Activated CD4-positive, alpha-beta T cell treated with anti-CD3 and anti-CD28 coated beads, Interleukin-2, amount 10 ng/mL, durations not matched to agents 7 days and 5 days (primary cell): ENCODE measurements at places on chromosomes 4 and X. TPM values are rescaled to one million over a fixed set of nuclear protein-coding genes. Genes with fewer than 3 reads are reported as not detected.

Gene TMEM150C
- total RNA-seq = not detected

DNA sequence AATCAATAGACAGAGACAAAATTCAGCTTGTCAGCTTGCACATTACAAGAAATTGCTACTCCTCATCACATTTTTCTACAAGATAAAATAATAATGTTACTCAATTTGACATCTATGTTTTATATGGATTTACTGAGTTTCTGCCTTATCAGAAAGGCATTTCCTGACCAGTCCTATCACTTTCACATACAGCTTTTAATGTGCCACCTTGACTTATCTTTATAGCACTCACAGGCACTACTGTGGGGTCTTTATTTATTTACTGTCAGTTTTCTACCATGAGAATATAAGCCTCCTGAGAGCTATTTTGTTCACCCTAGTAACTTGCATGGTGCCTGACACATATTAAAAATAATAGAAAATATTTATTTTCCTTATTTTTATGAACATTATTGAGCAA lies 6.0 kb downstream of the NDST4 start:
- H3K4me3 ChIP-seq = no peak overlapping the region
- no peaks in the 10 kb centered on the region for H3K27me3 ChIP-seq
- H3K4me1 ChIP-seq = no peaks in the 10 kb centered on the region
- H3K36me3 ChIP-seq = no peaks in the 10 kb centered on the region
- DNase-seq = no peak
- no peak overlapping the region for H3K27ac ChIP-seq

DNA sequence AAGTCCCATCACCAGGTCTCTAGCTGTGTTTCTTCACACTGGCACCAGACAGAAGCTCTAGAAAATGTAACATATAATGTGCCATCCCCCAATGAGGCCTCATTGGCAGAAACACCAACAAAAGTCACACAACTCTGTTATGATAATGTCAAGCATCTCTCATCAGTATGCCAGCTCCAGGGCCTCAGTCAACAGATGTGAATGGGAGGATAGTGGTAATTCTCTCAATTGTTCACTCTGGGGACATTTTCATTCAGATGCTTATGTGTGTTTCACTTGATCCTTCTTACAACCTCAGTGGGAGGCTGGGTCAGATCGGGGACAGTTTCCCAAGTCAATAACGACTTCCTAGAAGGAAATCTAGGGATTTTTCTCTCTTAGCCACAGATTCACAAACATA lies 57.5 kb upstream of the SCOC start:
- H3K4me3 ChIP-seq = no peak overlapping the region
- H3K27me3 ChIP-seq = peaks cover 8% of the 10 kb centered on the region
- no peaks in the 10 kb centered on the region for H3K4me1 ChIP-seq

DNA sequence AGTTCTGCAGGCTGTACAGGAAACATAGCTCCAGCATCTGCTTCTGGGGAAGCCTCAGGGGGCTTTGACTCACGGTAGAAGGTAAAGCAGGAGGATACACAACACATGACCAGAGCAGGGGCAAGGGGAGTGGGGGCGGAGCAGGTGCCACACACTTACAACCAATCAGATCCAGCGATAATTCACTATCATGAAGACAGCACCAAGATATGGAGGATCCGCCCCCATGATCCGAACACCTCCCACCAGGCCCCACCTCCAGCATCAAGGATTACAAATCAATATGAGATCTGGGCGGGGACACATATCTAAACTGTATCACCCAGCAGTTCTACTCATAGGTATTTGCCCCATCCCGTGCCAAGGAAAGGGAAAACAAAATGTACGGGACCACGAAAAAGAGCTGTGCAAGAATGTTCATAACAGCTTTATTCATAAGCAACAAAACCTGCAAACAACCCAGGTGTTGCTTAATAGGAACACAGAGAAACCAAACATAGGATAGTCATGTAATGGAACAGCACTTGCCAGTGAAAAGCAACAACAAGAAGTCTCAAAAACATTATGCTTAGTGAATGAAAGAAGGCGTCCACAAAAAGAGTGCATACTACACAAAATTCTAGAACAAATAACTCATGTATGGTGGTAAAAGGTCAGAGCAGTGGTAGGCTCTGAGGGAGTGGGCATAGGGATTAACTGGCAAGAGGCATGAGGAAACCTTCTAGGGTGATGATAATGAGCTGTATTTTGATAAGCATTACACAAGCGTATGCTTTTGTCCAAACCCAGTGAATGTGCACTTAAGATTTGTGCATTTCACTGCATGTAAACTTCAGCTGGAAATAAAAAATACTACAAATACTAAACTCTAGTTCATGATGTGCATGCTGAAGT lies 130.9 kb upstream of the FAM9B start:
- peaks cover 2% of the 10 kb centered on the region for H3K27me3 ChIP-seq
- peaks cover 25% of the 10 kb centered on the region for H3K4me1 ChIP-seq
- peak overlapping the region; percentile 39 for H3K27ac ChIP-seq

DNA sequence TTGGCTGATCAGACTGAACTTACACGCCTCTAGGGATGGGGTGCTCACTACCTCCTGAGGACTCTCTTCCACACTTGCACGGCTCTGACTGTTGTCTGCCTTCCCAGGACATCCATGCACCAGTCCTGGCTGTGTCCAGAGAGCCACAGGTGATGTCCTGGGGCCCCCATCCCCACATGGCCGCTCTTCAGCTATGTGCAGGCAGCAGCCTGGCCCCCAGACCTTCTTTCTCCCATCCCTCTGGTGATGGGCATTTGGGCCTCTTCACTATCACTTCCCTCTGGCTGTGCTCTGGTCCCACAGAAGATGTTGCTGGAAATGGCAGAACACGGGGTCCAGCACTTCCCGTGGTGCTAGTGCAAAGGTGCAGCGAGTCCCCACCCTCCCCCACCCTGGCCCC lies 40.9 kb upstream of the HMX1 start:
- no peak overlapping the region for H3K4me3 ChIP-seq
- H3K36me3 ChIP-seq = no peaks in the 10 kb centered on the region

GRCh38 chrX:14872355-14872754 lies 514 bp downstream of the FANCB start:
- peak overlapping the region; percentile 81 for H3K4me3 ChIP-seq
- no peak for DNase-seq
- peak overlapping the region; percentile 92 for H3K27ac ChIP-seq
- H3K36me3 ChIP-seq = peaks cover 22% of the 10 kb centered on the region
- peaks cover 32% of the 10 kb centered on the region for H3K4me1 ChIP-seq

- peak overlapping the region; percentile 87 for H3K27ac ChIP-seq
- H3K4me3 ChIP-seq = peak overlapping the region; percentile 84
- H3K36me3 ChIP-seq = peaks cover 15% of the 10 kb centered on the region
- peak; percentile 20 for DNase-seq
- H3K4me1 ChIP-seq = peaks cover 64% of the 10 kb centered on the region
Measured at GRCh38 chr4:56655627-56656345, 25.3 kb downstream of the HOPX start.

- no peak for DNase-seq
- no peaks in the 10 kb centered on the region for H3K4me1 ChIP-seq
- no peaks in the 10 kb centered on the region for H3K36me3 ChIP-seq
- no peak overlapping the region for H3K4me3 ChIP-seq
- H3K27me3 ChIP-seq = no peaks in the 10 kb centered on the region
Measured at GRCh38 chr4:132934911-132935310, 214.2 kb upstream of the PCDH10 start.

DNA sequence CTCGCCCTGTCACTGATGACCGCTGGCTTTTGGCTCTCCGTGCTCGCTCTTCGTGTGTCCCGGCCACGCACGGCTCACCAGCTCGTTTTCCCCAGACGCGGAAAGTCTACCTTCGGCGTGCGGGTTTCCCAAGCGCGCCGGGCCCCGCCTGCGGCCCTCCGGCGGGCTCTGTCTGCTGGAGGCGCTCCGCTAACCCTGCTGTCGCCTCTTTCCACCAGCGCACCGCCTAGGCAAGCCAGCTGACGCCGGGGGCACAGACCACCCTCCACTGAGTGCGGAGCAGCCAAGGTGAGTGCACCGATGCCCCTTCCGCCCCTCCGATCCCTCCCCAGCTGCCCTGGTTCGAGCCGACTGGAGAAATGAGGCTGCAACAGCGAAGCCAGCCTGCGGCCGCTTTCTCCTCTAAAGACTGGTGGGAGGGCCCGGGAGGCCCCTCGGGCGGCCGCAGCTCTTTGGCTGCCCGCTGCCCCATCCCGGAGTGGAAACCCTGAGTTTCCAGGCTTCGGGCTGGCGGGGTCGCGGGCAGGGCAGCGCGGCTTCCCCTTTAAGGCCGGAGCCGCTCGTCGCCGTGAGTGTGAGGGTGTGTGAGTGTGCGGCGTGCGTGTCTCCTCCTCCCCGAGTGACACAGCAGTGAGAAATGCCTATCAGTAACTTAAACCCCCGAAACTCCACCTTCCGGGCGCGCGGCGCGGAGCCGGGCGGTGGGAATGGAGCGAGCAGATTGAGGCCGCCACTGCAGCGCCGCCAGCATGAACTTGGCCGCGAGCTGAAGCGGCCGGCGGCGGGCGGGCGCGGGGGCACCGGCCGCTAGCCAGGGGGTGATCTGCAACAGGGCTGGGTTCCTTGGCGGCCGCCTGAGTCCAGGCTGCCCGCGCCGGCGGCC lies at the start of gene MAMLD1:
TSS of gene MAMLD1 (plus strand) at position 719 of the 883 bp plus-strand sequence. CDS start 82,200 bp downstream, outside the sequence.
- H3K27me3 ChIP-seq = peaks cover 37% of the 10 kb centered on the region
- no peaks in the 10 kb centered on the region for H3K36me3 ChIP-seq
- DNase-seq = peak; percentile 65
- H3K27ac ChIP-seq = peak within 1 kb of the TSS; percentile 36

DNA sequence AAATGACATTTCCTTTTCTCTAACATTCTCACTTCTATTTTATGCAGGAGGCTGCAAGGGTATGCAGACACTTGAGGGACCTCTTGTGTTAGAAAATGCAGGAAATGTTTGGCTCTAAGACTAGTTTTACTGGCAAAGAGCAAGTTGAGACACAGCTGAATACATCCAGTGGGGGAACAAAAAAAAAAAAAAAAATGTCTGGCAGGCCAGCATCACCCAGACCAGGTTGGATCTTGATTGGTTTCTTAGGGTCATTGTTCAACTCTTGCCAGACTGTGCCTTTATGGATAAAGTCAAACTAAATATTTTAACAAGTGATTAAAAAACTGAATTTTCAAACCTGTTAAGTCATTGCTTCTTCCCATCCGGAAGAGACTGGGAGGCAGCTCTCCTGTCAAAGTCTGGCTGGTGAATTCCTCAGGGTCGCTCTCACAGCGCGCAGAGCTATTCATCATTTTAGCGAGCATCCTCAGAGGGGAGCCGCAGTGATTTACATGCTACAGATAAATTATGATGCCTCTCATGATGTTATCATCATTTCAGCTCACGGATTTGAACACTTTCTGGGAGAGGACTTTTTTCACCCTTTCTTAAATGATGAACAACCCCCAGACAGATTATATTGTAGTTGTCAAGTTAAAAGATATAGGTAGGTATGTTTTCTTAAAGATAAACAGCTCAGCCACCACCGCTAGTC lies 23.6 kb upstream of the PACRGL start:
- no peak for DNase-seq
- peaks cover 15% of the 10 kb centered on the region for H3K27me3 ChIP-seq
- no peaks in the 10 kb centered on the region for H3K36me3 ChIP-seq
- no peak overlapping the region for H3K4me3 ChIP-seq
- no peaks in the 10 kb centered on the region for H3K4me1 ChIP-seq
- no peak overlapping the region for H3K27ac ChIP-seq
